ENCODE measurements at places on chromosomes 4 and X.

DNA sequence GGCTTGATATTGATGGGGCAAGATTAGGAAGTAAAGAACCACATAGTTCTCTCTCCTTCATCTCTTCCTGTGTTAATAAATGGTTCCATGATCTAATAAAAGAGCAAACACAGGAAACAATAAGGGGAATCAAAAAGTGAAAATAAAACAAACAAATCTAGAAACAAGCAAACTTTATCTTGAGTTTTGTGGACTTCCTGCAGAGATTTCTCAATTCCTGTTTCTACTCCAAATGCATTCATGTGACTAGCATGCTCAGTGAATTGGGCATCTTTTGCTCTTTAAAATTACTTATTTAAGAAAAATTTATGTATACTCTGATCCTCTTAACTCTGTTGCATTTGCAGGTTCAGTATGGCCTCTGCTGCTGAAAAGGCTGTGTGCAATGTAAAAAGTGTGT, 682.0 kb downstream of the KCTD8 start:
- DNase-seq: no peak

DNA sequence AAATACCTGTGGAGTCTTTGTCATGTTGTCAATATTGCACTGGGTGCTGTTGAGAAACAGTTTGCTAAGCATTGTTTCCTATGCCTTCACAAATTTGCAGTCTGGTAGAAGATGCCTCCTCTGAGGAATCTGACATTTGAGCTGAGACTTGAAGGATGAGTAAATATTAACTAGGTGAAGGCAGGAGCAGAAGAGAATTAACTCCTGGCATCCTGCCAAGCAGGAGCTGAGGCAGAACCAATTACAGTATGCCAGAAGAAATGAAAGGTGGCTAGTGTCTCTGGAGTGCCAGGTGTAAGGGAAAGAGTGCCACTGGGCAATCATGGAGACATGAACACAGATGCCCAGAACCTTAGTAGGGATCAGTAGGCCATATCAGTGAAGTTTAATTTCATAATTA, 1778.2 kb upstream of the PCDH10 start:
- DNase-seq: no peak

GRCh38 chr4:89300499-89300898, 7.1 kb downstream of the GPRIN3 start:
- no peak for DNase-seq

- no peak for DNase-seq
These were observed 867.7 kb upstream of the AGA start for GRCh38 chr4:178309890-178310289.

DNA sequence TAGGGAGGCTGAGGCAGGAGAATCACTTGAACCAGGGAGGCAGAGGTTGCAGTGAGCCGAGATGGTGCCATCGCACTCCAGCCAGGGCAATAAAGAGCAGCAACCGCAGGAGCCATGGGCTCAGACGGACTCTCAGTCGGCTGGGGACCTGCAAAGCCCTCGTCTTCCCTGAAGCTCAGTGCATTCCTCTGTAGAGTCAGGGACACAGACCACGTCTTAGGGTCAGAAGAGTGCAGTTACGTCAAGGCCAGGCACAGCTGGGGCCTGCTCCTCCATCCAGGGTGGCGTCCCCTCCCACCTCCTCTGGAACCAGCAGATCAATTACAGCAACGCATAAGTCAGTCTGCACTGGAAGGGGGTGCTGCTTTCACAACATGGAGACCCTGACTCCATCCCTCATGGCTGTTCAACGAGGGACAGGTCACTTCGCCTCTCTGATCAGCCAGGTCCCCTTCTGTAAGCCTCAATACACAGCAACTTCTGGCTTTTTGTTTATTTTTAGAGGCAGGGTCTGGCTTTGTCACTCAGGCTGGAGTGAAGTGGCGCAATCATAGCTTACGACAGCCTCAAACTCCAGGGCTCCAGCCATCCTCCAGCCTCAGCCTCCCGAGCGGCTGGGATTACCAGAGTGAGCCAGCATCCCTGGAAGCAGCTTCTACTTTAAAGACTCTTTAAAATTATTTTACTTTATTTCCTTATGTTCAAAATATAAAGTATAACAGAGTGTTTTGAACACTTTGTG, 76.4 kb downstream of the ZFYVE28 start:
- DNase-seq: no peak

GRCh38 chr4:89416960-89417359, 109.4 kb upstream of the GPRIN3 start:
- no peak for DNase-seq

DNA sequence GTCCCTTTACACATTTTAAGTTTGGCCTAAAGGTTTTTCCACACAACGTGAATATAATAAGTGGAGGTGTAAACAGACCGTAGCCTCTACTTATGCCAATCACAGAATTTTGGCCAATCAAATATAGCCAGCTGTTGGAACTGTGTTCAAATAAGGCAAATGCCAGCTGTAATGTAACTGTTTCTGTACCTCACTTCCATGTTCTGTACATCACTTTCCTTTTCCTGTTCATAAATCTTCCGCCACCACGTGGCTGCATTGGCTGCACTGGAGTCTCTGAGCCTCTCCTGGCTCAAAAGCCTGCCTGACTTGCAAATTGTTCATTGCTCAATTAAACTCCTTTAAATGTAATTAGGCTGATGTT, 105.1 kb upstream of the SMIM31 start:
- no peak for DNase-seq

GRCh38 chr4:145182222-145182621, 1.8 kb upstream of the OTUD4 start:
- no peak for DNase-seq

DNA sequence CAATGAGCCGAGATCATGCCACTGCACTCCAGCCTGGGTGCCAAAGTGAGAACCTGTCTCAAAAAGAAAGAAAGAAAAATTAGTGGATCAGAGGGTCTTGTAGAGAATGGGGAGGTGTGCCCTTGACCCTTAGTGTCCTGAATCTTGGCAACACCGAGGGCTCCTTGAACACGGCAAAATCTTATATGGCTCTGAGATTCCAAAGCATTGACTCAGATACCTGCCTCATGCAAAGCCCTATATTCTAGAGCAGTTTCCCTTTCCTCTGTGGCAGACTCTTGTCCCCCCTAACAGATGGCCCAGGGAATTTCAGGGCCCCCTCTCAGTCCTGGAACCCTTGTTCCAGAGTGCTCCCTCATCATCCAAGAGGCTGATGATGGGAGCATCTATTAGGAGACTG, 6.8 kb downstream of the CLDN2 start:
- no peak for DNase-seq

GRCh38 chr4:8400632-8401325, 39.7 kb downstream of the ACOX3 start:
- no peak for DNase-seq

- no peak for DNase-seq
These were observed 621.8 kb upstream of the GALNT7 start for GRCh38 chr4:172546782-172547181.

DNA sequence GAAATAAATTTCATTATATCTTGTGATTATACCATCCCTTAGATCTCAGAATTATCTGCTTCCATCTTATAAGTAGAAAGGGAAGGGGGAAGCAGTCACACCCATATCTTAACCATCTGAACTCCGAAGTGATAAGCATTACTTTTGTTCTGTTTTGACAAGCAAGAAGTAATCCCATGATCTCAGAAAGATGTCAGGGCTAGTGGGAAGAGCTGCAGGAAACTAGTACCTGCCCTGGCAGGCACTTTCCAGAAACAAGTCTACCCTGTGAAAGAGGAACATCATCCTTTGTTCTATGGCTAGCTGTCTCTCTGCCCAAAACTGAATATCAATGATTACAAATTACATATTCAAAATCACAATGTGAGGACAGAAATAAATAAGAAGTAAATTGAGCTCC, 244.4 kb downstream of the SPOCK3 start:
- DNase-seq: no peak

Measured in lung microvascular endothelial cell (primary cell).